Stimulated activated CD4-positive, alpha-beta T cell treated with anti-CD3 and anti-CD28 coated beads, Interleukin-1b, Interleukin-23, amount 100 ng/mL, for 1 hour (primary cell): ENCODE measurements at places on chromosomes 13 and 19.
A peak's percentile ranks its signal among the peaks of the same experiment; 100 is the strongest.

GRCh38 chr13:41681587-41681986 lies 224.2 kb downstream of the RGCC start:
- no peak for DNase-seq

GRCh38 chr19:2474232-2475017 lies 1.5 kb upstream of the GADD45B start:
- DNase-seq = peak; percentile 65

GRCh38 chr13:59587971-59588716 lies 575.6 kb downstream of the DIAPH3 start:
- no peak for DNase-seq

DNA sequence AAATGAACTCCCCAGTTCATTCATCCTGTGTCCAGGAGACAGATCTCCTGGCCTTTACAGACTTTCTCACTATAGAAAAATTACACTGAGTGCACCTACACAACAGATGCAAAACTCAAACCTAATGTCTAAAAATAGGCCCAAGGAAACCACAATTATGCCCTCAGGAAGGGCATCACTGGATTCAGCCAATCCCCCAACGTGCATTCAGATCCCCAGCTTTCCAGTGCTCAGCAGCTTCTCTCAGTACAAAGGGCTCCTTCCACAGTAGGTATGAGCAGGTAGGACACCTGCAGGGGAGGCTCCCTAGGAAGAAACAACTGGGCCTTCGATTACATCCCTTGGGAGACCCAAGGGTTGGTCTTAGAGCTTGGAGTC lies 2.1 kb downstream of the ZNF709 start:
- no peak for DNase-seq

DNA sequence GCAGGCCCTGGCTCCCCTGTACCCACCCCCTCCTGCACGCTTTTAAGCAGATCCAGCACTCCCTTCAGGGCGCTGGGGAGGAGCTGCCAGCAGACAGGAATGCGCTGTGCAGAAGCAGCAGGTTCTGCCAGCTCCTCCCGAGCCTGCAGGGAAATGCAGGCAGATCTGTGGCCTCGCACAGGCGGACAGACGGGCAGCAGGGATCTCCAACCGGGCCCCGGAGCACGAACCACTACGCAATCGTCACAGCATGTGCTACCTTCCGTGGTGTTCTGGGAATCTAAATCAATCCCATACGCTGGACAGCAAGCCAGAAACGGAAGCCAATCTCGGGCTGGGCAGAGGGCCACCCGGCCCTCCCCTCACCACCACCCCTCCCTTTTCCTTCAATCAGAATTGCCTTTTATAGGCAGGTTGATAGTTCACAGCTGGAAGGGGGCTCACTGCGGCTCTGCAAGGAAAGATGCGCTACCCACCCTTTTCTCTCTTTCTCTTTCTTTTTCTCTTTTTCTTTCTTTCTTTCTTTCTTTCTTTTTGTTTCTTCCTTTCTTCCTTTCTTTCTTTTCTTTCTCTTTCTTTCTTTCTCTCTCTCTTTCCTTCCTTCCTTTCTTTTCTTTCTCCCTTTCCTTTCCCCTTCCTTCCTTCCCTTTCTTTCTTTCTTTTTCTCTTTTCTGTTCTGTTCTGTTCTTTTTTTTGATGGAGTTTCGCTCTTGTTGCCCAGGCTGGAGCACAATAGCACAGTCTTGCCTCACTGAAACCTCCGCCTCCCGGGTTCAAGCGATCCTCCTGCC lies 99.9 kb downstream of the GNG7 start:
- DNase-seq = no peak

GRCh38 chr19:58350001-58350861 lies 3.1 kb downstream of the A1BG start:
- DNase-seq = no peak

DNA sequence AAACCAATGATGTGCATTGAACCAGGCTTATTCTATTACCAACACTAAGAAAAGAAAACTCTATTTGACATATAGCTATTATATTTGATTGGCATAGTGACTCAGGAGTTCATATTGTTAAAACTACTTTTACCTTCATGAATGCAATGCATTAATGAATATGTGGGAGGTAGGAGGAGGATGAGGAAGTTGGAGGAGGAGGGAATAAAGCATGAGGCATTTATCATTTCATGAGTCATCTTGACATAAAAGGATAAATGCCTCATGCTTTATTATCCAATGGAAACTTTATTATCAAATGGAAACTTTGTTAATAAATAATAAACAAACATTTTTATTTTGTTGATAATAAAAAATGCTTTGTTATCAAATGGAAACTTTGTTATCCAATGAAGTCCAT lies 116.5 kb downstream of the SPRY2 start:
- DNase-seq = no peak
